ENCODE measurements at places on chromosomes 1 and 21. TPM values are rescaled to one million over a fixed set of nuclear protein-coding genes. Genes with fewer than 3 reads are reported as not detected.
A peak's percentile ranks its signal among the peaks of the same experiment; 100 is the strongest.

The MAP3K6 gene
- total RNA-seq = 86.7 TPM

The DRAXIN gene
- 0.28 TPM for total RNA-seq

The FALEC gene
- not detected for total RNA-seq

The EPS8L3 gene
- 1.8 TPM for total RNA-seq

DNA sequence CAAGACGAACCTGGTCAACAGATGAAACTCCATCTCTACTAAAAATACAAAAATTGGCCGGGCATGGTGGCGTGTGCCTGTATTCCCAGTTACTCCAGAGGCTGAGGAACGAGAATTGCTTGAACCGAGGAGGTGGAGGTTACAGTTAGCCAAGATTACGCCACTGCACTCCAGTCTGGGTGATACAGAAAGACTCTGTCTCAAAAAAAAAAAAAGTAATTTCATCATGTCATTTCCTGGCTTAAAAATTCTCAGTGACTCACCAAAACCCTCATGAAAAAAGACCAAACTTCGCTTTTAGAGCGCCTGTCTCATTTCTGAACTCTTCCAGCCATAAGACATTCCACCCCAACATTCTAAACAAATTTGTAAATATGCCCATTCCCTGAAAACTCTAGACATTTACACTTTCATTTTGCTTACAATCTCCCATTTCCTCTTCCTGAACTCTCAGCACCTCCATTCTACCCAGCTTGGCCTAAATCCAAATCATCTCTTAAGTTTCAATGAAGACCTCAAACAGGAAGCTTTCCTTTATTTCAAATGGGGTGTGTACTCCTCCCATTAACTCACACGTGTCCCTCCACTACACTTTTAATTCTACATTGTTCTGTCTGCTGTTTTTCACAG, 50.5 kb upstream of the PRRC2C start:
- H3K4me3 ChIP-seq = no peak overlapping the region
- H3K27me3 ChIP-seq = no peaks in the 10 kb centered on the region
- no peaks in the 10 kb centered on the region for H3K4me1 ChIP-seq

DNA sequence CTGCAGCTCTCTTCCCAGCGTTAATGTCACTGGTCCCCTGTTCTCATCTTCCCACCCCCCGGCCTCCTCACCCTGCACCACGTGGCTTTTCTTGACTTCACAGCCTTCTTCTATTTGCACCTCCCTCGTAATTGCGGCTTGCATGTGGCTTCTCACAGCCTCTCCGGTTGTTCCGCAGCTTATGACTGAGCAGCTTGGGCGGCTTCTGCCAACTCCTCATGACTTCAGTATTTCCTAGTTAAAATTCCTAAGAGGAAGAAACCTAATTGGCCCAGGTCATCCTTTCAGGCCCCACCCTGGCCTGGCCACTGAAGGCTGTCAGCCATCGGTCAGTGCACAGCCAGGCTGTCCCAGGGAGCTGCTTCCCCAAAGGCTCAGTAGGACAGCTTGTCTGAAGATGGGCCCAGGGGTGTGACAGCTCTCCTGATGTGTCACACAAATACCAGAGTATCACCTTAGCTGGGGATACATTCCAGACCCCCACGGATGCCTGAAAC, 8.6 kb upstream of the RERE start:
- H3K4me3 ChIP-seq = no peak overlapping the region
- no peak overlapping the region for H3K27ac ChIP-seq
- no peaks in the 10 kb centered on the region for H3K36me3 ChIP-seq
- H3K4me1 ChIP-seq = peaks cover 5% of the 10 kb centered on the region
- DNase-seq = no peak
- H3K27me3 ChIP-seq = no peaks in the 10 kb centered on the region

GRCh38 chr1:95067062-95067461, 5.7 kb downstream of the ALG14 start:
- no peak overlapping the region for H3K4me3 ChIP-seq
- H3K27ac ChIP-seq = no peak overlapping the region
- DNase-seq = no peak
- H3K4me1 ChIP-seq = no peaks in the 10 kb centered on the region

DNA sequence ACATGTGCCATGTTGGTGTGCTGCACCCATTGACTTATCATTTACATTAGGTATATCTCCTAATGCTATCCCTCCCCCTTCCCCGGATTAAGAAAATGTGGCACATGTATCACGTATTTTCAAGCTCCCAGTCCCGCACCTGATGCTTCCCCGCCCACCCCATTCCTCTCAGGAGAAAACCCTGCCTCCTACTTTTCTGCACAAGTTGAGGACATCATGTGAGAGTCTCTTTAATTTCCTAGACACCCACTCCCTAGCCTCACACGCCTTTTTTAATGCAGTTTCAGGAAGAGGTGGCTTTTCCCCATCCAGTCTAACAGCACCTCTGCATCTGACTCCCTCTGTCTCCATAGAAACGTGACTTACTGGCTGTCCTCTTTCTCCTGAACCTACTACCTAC, 58.2 kb upstream of the GOLT1A start:
- H3K4me1 ChIP-seq = peaks cover 27% of the 10 kb centered on the region
- peaks cover 14% of the 10 kb centered on the region for H3K36me3 ChIP-seq
- no peak overlapping the region for H3K27ac ChIP-seq
- H3K27me3 ChIP-seq = no peaks in the 10 kb centered on the region
- H3K4me3 ChIP-seq = no peak overlapping the region
- DNase-seq = peak; percentile 22

DNA sequence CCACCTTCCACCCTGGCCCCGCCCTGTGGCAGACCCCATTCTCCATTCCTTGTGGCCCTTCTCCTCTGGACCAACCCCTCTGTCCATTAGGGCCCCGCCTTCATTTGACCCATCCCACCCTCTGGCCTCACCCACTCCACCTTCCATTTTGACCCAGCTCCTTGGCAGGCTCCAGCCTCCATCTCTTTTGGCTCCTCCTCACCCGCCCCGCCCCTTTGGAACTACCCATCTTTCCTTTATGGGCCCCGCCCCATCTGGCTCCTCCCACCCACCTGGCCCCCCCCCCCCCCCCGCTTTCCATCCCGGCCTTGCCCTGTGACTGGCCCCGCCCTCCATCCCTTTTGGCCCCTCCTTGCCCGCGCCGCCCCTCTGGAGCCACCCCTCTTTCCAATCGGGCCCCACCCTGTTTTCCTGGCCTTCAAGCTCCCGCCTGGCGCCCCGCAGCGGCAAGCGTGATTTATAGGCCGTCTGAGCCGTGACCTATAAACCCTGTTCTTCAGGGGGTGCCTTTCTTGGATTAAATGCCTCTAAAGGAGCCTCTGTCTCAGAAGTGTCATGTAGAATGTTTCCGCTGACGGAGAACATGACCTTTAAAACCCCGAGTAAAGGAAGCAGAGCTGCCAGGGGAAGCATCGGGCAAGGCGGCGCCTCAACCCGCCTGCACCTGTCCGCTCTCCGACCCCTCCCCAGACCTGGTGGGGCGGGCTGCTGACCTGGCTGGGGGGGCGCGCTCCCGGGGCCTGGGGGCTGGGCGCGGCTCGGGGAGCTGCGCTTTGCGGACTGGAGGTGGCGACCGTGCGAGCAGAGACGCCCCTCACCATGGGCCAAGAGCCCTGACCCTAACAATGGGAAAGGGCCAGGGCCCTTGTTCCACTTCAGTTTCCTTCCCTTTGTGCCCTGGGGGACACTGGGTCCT, 178.0 kb downstream of the CAMTA1 start:
- peaks cover 7% of the 10 kb centered on the region for H3K4me1 ChIP-seq
- no peak overlapping the region for H3K27ac ChIP-seq
- peak overlapping the region; percentile 46 for H3K4me3 ChIP-seq
- peak; percentile 88 for DNase-seq
- no peaks in the 10 kb centered on the region for H3K27me3 ChIP-seq
- H3K36me3 ChIP-seq = no peaks in the 10 kb centered on the region

GRCh38 chr1:48693674-48694320, 82.9 kb downstream of the BEND5 start:
- no peak overlapping the region for H3K27ac ChIP-seq
- no peaks in the 10 kb centered on the region for H3K36me3 ChIP-seq
- H3K4me1 ChIP-seq = no peaks in the 10 kb centered on the region
- no peak for DNase-seq
- no peaks in the 10 kb centered on the region for H3K27me3 ChIP-seq

DNA sequence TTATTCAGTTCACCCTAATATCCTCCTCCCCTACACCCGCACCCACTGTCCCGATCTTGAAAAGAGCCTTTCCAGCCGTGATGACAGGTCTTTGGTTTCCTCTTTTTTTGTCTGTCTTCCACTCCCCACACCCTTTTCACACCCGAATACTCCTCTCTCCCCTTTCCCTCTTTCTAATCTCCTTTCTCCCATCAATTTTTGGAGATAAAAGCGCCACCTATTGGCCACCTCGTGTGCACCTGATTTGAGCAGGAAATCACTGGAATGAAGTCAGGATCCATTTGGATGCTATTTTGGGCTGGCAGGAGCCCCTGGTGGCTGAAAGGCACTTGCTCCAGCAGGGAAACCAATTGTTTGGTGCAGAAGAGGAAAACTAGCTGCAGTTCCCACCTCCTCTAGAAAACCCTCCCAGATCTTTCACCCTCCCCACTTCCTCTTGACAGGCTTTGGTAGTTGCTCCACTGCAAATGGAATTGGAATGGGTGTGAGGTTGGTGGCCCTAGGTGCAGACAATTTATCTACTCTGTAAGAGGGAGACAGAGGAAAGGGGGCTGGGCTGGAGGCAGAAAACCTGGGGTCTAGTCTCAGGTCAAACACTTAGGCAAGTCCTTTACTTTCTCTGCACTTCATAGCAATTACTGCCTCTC, 8.4 kb downstream of the FOXE3 start:
- no peaks in the 10 kb centered on the region for H3K36me3 ChIP-seq
- H3K27ac ChIP-seq = no peak overlapping the region
- H3K27me3 ChIP-seq = peaks cover 1% of the 10 kb centered on the region
- no peak for DNase-seq

DNA sequence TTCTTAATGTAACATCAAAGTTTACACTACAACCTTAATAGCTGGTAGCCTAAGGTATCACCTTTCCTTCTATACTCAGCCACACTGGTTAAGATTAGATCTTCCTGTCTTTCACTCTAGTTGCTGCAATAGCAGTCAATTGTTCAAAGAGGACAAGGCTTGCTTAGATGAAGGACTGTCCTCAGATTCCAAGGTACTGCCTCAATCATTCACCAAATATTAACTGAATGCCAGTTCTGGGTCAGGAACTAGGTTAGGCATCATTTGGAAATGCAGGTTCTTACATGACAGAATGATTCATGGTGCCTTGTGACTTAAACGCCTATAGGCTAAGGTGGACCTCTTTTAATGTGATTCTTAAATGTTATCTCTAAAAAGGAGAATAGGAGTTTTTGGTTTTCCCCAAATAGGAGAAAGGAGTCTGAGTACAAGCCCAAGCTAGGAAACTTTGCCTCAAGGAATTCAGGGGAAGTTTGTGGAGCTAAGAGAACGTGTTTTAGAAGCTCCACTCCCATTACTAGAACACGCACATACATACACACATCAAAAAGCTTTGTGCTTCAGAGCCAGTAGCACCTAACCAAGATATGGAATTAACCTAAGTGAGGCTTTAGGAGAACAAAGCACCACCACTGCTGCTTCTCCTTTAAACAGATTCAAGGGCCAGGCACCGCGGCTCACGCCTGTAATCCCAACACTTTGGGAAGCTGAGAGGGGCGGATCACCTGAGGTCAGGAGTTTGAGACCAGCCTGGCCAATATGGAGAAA, 8.5 kb upstream of the WDR47 start:
- no peaks in the 10 kb centered on the region for H3K27me3 ChIP-seq
- H3K4me3 ChIP-seq = no peak overlapping the region
- no peaks in the 10 kb centered on the region for H3K36me3 ChIP-seq

DNA sequence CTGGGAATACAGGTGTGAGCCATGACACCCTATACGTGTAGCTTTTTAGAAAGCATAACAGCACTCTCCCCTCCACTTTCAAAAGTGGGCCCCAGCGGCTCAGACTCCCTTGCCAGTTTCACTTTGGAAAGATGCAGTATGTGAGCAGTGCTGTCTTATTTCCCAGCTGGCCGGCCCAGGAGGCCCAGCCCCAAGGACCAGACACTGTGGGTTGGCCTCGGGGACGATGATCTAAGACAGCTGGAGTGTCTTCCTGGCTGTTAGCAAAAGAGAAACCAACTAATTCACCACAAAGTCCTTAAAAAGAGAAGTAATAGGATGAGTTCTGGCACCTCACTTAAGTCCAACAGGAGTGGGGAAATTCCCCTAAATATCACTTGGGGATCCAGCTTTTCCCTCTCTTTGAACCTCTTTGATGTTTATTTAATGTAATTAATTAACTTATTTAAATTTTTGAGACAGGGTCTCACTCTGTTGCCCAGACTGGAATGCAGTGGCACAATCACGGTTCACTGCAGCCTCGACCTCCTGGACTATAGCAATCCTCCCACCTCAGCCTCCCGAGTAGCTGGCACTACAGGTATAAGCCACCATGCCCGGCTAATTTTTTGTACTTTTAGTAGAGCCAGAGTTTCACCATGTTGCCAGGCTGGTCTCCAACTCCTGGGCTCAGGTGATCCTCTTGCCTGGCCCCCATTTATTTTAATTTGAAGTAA, 17.6 kb upstream of the CLIC4 start:
- H3K27ac ChIP-seq = peak overlapping the region; percentile 73
- no peak overlapping the region for H3K4me3 ChIP-seq
- DNase-seq = peak; percentile 79
- no peaks in the 10 kb centered on the region for H3K27me3 ChIP-seq
- no peaks in the 10 kb centered on the region for H3K36me3 ChIP-seq

- peaks cover 7% of the 10 kb centered on the region for H3K36me3 ChIP-seq
Measured at GRCh38 chr1:5901841-5902240, 90.4 kb downstream of the NPHP4 start.

DNA sequence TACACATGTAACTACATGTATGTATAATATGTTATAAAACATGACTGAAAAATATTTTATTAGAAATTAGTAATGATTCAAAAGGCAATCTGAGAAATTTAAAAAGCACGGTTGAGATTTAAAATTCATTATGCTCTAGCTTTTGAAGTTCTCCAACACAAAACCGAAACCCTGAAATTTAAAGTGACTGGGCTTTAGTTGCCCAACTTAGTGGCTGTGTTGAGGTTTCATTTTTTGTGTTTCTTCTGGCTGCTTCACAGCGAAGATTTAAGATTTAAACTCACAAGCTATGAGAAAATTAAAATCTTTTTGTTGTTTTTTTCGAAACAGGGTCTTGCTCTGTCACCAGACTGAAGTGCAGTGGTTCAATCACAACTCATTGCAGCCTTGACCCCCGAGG, 1058.7 kb downstream of the NCAM2 start:
- no peak overlapping the region for H3K27ac ChIP-seq
- H3K4me1 ChIP-seq = no peaks in the 10 kb centered on the region
- DNase-seq = no peak
- no peak overlapping the region for H3K4me3 ChIP-seq

All from kidney (tissue), 22 donors.